ENCODE measurements at places on chromosomes 16 and 17.

- DNase-seq = peak; percentile 9
Measured at GRCh38 chr17:65892912-65893377, 299.0 kb downstream of the CEP112 start.

DNA sequence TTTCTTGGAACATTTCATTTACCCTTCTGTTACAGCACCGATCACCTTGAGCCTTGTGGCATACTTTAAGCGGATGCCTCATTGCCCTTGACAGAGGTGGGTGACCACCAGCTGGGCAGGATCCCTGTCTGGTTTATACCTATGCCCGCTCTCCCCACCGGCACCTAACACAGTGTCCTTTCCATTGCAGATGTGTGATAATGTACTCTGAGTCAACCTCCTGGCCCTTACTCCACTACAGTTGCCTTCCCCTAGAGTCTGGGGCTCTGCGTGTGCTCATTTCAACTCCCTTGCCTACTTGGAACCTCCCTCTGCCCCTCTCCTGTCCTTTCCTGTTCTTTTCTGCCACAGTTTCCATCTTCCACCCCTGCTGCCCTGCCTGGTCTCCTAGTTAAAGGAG is 60.2 kb upstream of the MED13 start:
- DNase-seq = no peak

- no peak for DNase-seq
Measured at GRCh38 chr17:40347319-40348135, 17.0 kb downstream of the GJD3 start.

DNA sequence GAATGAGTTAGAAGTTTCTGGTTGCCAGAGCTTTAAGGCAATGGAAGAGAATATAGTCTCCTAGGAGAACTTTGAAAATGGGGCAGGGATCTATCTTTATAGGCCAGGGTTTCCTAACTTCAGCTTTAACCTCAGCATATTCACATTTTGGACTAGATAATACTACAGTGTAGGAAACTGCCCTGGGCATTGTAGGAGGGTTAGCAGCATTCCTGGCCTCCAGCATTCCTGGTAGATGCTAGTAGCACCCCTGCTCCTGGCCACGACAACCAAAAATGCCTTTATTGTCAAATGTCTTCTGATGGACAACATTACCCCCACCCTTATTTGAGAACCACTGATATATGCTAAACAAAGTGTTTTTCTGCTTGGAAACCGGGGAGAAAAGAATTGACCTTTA is 27.8 kb upstream of the MYO18A start:
- no peak for DNase-seq

- DNase-seq = no peak
Measured at GRCh38 chr17:3772764-3773163, 28.2 kb downstream of the ITGAE start.

GRCh38 chr17:17028059-17028877 is 14.0 kb upstream of the MPRIP start:
- DNase-seq = no peak

GRCh38 chr17:83108709-83109108 is 29.3 kb downstream of the METRNL start:
- no peak for DNase-seq

DNA sequence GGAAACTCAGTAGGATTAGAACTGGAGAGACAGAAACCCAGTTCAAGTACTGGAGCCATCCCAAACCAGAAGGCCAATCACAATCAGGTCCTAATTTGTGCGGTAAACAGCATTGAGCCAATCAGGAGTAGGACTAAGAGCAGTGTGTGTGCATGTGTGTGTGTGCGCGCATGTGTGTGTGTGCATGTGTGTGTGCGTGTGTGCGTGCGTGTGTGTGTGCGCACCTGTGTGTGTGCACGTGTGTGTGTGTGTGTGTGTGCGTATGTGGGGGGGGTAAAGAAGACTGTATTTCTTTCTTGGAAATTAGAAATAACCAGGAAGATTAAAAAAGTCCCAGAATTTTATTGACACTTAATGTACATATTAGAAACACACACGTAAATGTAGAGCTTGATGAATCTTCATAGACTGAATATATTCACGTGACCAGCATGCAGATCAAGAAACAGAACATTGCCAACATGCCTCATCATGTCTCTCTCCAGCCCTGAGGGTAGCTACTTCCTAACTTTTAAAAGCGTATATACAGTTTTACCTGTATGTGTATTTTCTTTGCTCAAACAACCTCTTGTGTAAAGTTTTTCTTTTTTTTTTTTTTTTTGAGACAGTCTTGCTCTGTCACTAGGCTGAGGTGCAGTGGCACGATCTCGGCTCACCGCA is 919 bp upstream of the DHRS7C start:
- DNase-seq = no peak

DNA sequence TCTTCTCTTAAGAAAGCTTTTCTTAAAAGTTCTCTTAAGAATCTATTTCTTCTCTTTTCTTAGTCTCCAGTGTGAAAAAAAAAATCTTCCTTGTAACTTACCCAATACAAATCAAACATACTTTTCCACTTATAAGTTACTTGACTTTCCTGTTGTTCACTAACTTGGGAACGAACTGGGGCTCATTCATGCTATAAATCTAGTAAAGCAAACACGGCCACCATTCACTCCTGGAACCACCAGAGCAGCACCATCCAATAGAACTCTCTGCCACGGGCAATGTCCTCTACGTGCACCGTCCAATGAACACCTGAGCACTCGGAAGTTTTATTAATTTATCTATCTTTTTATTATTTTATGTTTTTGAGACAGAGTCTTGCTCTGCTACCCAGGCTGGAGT is 20.8 kb downstream of the SRP68 start:
- no peak for DNase-seq

DNA sequence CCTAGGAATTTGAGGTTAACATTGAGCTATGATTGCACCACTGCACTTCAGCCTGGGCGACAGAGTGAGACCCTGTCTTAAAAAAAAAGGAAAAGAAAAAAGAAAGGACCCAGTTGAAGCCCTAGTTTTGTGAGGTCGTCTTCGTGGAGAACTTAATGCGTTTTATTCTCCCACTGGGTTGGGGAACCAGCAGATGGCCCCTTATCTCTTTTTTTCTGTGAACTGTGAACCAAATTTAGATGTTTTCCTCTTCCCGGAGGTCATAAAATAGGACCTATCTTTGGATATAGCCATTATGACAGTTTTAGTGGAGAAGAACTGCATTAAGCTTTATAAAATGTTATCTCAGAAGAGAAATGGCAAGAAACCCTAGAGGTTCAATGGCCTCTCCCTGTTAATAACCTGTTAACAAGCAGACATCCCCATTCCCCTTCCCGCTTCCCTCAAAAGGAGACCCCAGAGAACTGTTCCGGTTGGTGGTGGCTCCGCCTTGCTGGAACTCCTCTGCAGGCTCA is 23.5 kb downstream of the KIAA0513 start:
- no peak for DNase-seq

- no peak for DNase-seq
Measured at GRCh38 chr16:10196999-10197398, 14.8 kb upstream of the GRIN2A start.

GRCh38 chr17:70123193-70123592 is 46.1 kb upstream of the KCNJ2 start:
- DNase-seq = no peak

- DNase-seq = no peak
Measured at GRCh38 chr17:64209983-64210382, 53.1 kb downstream of the TEX2 start.

DNA sequence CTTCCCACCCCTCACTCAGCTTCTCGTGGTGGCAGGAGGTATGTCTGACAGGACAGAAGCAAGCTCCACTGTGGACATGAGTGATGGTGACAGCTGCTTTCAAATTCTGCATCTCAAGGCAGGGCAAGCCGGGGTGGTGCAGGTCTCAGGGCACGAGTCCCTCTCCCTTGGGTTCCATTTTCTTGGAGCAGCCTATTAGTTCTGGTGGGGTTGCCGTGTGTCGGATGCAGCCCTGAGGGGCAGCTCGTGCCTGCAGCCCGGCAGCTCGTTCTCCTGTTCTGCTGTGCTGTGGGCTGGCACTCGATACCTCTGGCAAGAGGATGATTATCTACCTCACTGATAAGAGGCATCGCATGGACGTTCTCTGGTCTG is 16.5 kb upstream of the CLEC18C start:
- DNase-seq = peak; percentile 8

- peak; percentile 76 for DNase-seq
Measured at GRCh38 chr17:20121359-20122253, 112.4 kb downstream of the SPECC1 start.

DNA sequence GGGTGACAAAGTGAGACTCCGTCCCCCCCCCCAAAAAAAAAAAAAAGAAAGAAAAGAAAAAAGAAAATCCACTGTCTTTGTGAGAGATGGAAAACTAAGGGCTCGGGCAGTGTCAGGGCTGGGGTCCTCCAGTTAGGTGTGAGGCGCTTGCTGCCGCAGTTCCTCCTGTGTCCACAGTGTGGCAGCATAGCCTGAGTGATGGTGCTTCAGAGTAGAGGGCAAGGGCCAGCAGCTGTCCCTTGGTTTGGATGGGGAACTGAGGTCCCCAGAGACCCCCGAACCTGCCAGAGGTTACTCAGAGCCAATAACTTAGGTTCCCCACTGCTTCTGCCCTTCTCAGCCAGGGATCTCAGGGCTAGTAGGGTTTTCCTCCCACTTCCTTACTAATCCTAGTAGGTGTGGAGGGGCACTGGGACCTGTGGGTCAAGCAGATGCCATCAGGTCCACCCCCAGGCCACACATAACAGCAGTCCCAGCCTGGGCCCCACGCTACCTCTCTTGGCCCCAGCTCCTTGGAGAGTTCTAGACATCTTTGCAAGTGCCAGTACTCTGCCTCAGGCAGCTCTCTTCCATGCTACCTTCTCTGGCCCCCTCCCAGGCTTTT is 7.9 kb upstream of the LLGL1 start:
- DNase-seq = peak; percentile 85

- peak; percentile 40 for DNase-seq
Measured at GRCh38 chr17:42937712-42938596, 26.3 kb downstream of the AARSD1 start.

DNA sequence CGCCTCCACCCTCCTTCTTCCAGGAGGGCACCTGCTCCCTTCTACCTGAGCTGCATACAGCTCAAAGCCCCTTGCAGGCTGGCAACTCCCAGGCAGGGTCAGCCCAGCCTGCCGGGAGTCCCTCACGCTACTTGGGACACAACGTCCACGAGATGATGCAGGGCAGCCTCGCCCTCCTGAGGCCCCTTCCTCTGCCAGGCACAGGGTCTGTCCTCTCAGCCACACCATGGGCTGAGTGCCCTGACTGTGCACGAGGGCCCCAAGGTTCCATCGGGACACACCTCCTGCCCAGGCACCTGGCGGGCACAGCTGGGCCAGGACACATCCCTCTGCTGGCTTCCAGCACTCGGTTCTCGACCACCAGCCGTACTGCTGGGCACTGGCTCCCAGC is 30.9 kb upstream of the ZC3H18 start:
- DNase-seq = no peak

DNA sequence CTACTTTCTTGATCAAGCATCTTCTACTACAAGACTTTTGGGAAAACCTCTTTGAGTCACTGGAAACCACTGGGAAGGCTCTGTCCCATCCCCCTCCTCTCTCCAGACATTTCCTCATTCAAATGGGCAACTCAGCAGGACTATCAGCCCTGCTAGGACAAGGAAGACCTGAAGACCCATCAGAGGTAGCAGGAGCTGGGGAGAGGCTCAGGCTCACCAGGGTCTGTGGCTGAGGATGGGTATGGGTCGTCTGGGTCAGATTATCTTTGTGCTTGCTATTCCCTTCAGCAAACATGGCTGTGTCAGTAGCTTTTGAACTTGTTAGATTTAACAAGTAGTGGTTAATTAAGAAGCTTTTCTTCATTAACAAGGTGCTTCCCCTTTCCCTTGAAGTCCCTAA is 15.0 kb upstream of the NF1 start:
- DNase-seq = no peak

DNA sequence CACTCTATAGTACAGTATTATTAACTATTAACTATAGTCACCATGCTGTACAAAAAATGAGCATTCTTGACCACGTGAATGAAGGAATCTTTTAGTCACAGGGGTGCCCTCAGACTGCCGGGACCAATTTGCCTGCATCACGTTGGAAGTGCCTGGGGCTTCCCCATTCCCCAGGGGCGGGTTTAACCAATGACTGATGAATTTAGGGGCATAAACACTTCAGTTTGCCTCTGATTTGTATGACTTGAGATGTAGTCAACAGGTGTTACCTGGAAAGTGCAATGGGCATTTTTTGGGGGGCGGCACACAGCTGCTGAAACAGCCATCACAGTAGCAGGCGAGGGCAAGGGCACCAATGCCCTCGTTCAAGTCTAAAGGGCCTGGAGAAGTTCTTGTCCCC is 8.7 kb upstream of the PYY start:
- DNase-seq = no peak

GRCh38 chr16:1057252-1057932 is 15.2 kb upstream of the SSTR5 start:
- DNase-seq = peak; percentile 83

GRCh38 chr16:27792486-27793248 is 242.7 kb downstream of the KATNIP start:
- DNase-seq = no peak

DNA sequence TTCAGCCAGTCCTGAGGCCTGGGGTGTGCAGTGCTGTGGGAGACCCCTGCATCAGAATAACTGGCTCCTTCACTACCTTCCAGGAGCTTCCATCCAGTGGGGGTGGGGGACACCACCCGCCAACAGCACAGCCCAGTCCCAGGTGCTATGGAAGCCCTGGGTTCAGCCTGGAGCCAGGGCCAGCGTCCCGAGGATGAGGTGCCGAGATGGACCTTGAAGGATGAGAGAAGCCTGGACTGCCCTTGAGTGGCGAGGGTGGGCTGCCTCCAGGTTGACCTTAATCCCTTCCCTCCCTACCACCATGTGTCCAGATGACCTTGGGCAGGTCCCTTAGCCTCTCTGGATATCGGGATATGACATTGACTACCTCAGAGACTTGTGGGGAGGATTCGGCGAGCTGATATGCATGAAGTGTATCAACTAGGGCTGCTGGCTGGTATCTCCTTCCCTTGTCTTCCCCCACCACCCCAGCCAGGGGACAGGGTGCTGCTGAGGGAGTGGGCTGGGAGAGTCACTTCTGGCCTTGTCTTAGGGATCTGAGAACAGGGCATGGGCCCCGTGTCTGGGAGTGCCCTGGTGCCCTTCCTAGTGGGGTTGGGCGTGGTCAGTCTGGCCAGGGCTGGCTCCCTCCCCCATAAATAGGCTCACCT is 14.2 kb upstream of the LASP1NB start:
- no peak for DNase-seq

- no peak for DNase-seq
Measured at GRCh38 chr17:73720187-73720834, 76.1 kb upstream of the SDK2 start.

GRCh38 chr16:85718682-85719081 is 29.9 kb upstream of the GINS2 start:
- peak; percentile 51 for DNase-seq

GRCh38 chr17:21381076-21381706 is 5.0 kb downstream of the KCNJ12 start:
- DNase-seq = no peak

GRCh38 chr16:88365244-88365865 is 17.4 kb upstream of the ZNF469 start:
- no peak for DNase-seq

GRCh38 chr17:82984751-82985427 is 94.5 kb upstream of the METRNL start:
- DNase-seq = no peak

GRCh38 chr17:41667280-41668041 is 21.2 kb upstream of the EIF1 start:
- DNase-seq = no peak

- DNase-seq = no peak
Measured at GRCh38 chr17:20244671-20245070, 222.7 kb downstream of the LGALS9B start.

Measured in GM20000 (cell line).